Heart left ventricle (tissue), 16 donors: ENCODE measurements at places on chromosomes 1 and 21. TPM values are rescaled to one million over a fixed set of nuclear protein-coding genes. Genes with fewer than 3 reads are reported as not detected.

DNA sequence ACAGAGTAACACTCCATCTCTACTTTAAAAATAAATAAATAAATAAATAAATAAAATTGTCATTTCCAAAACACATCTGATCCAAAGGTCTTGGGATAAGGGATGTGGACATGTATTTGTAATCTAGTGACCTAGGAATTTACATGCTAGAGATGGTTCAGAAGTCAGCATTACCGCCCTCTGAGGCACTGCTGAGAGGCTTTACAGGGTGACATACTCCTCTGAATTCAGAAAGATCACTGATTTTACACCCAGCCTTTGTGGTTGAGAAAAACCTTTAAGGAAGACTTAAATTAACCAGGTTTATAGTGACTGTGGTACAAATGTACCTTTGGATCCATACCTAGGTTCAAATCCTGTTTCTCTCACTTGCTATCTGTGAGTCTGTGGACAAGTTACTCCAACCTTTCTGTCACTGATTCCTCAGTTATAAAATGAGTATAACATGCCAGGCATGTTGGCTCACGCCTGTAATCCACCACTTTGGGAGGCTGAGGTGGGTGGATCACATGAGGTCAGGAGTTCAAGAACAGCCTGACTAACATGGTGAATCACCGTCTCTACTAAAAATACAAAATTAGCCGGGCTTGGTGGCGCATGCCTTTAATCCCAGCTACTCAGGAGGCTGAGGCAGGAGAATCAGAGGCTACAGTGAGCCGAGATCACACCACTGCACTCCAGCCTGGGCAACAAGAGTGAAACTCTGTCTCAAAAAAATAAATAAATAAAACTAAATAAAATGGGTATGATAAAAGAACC lies 20.1 kb downstream of the OSBPL9 start:
- H3K36me3 ChIP-seq, result no peaks in the 10 kb centered on the region
- peaks cover 32% of the 10 kb centered on the region for H3K4me1 ChIP-seq
- H3K27me3 ChIP-seq, result no peaks in the 10 kb centered on the region
- no peak overlapping the region for H3K4me3 ChIP-seq
- no peak for DNase-seq

DNA sequence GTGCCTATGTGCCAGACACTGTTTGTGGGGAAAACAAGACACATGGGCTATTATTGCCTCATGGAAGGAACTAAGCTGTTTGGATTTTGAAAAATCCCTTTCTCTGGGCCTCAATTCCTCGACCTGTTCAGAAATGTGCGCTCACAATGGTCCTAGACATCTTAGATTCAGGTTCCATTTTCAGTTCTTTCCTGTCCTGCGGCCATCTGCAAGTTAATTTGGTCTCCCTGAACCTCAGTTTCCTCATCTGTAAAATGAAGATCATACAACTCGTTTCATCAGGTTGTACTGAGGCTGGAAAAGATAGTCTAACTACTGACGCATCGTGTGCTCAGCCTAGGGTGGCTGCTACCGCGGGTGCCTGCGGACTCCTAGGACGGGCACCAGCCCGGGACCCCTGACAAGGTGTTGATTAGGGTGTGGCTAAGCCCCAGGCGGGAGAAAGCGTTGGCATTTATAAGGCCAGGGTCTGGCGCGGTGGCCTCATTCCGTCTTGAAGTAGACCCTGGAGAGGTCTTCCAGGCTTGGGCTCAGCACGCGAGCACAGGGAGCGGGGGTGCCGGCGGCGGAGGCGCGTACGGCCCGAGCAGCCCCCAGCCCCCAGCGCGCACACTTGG lies 493 bp upstream of the ELOA start:
- H3K27ac ChIP-seq, result peak overlapping the region; percentile 95
- DNase-seq, result no peak
- H3K27me3 ChIP-seq, result no peaks in the 10 kb centered on the region
- no peaks in the 10 kb centered on the region for H3K36me3 ChIP-seq

DNA sequence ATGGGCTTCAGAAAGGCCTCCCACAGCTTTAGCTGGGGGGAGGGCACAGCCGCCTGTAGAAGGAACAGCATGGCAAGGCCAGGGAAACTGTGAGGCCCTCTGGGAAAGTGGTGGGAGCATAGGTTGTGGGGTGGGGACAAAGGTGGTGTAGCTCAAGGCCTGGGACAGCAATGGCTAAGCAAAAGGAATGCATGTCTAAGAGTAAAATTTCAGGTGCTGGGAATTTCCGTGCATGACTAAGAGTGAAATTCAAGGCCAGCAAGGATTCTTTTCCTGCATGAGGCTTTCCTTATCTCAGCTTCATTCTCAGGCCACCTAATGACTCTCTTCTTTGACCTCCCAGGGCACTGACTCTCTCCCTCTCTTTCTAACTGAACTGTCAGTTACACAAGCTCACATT lies 86.5 kb upstream of the WNT4 start:
- no peaks in the 10 kb centered on the region for H3K27me3 ChIP-seq
- H3K4me1 ChIP-seq, result no peaks in the 10 kb centered on the region
- H3K27ac ChIP-seq, result no peak overlapping the region
- H3K4me3 ChIP-seq, result no peak overlapping the region
- DNase-seq, result no peak
- no peaks in the 10 kb centered on the region for H3K36me3 ChIP-seq

Gene RGL1
- total RNA-seq, result 50.6 TPM

Gene RORC
- total RNA-seq, result 6.3 TPM
